Mucosa of gallbladder (tissue), 1 donor: ENCODE measurements at places on chromosomes 11 and 22. TPM values are rescaled to one million over a fixed set of nuclear protein-coding genes. Genes with fewer than 3 reads are reported as not detected.

DNA sequence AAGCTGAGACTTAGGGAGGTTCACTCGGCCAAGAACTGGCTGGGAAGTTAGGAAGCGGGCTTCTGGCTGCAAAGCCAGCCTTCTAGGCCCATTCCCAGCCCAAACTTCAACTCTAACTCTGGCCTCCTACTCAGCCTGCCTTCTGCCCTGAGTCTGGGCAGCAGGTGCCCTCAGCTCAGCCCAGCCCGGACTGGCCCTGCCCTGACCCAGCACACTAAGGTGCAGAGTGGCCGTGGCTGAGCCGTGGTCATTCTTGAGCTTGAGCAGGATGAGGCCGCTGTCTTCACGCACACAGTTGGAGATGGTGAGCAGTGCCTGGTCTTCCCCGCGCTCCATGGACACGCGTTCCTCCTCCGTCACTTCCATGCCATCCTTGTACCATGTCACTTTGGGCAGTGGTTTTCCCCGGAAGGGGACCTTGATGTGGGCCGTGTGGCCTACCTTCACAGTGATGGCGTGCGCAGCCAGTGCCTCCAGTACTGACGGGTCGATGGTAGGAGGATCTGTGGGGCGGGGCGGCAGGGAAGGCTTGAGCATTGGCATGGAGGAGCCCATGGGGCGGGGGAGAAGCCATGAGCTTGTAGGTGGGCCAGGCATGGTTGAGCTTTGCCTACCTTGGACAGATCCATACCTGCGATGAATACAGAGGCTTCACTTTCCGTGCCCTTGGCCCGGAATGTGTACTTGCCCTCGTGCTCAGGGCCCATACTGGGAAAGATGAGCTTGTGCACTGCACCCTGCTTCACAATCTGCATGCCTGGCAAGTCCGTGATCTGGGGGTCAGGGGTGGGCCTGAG lies 12.1 kb downstream of the IGSF22 start:
- DNase-seq = no peak

- peak; percentile 63 for DNase-seq
These were observed 40.3 kb downstream of the BUD13 start for GRCh38 chr11:116732271-116733042.

DNA sequence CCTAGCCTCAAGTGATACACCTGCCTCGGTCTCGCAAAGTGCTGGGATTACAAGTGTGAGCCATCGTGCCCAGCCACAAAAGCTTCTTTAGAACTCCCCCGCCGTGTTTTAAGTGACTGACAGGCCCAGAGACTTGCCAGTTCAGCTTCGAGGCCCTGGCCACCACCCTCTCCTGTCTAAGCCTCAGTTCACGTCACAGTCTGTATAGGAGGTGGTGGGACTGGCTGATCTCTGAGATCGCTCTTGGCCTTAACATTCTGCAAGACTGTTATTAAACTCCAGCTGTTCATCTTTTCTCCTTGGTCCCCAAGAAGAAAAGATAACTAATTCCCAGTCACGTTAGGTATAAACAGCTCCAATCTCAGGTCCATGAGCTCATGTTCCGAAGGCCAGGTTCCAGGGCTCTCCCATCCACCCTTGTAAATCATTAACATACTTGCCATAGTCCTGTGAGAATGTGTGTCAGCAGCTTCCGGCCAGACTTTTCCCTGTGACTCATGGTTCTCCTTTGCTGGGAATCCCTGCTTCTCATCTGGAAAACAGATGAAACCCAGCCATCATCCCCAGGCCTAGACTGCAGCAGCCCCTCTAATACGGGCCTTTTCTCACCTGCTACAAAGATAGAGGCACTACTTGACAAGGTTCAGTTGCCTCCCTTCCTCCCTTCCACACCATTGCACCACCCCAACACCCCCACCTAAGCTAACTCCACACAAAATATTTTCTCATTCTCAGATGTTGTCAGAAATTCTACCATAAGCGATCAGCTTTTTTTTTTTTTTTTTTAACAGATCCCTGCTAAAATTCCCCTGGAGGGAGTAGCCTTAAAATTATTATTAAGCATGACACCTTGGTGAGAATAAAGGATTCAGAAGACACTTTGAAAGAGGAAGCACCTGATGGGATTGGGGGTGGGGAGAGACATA lies 5.6 kb upstream of the KIAA0930 start:
- peak; percentile 84 for DNase-seq

DNA sequence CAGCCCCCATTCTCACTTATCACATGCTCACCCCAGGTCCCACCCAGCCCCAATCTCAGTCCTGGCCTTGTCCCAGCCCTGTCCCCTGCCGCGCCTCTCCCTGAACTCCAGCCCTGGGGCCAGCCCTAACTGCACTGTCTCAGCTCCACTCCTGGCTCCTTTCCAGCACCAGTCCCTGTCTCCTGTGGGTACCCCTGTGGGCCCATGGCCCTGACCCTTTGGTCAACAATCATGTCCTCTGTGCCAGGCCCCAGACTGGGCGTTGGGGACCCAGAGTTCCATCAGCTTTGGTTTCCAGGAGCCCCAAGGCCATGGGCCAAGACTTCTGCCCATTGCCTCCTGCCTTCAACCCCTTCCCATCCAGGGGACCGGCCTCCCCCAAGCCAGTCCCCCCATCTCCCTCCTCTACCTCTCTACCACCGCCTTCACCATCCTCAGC lies 757 bp downstream of the SPI1 start:
- no peak for DNase-seq

GRCh38 chr11:47995360-47995769 lies 15.0 kb downstream of the PTPRJ start:
- no peak for DNase-seq

DNA sequence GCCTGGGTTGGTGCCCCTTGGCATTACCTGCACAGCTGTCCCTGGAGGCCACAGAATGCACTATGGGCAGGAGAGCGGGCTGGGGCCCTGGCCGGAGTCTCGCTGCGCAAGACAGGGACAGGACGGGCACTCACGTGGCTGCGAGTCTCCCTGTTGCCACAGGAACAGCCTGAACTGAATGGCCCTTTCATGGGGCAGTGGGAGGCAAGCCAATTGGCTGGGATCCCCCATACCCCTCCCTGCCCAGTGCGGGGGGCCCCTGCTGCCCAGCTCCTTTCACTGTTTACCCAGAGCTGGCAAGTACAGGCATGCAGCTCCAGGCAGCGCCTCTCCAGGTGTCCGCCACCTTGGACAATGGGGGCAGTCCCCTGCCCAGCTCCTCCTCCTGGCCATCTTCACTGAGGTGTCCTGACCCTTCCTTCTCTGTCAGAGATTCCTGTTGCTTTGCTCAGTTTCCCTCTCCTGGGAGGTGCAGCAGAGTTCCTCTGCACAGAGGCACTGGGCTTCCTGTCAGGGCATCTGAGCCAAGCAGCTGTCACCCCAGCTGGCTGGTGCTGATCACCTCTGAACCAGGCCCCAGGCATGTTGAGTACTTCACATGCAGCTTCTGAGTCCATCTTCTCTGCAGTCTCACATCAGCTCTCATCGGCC lies 5.2 kb downstream of the USP2 start:
- peak; percentile 78 for DNase-seq

DNA sequence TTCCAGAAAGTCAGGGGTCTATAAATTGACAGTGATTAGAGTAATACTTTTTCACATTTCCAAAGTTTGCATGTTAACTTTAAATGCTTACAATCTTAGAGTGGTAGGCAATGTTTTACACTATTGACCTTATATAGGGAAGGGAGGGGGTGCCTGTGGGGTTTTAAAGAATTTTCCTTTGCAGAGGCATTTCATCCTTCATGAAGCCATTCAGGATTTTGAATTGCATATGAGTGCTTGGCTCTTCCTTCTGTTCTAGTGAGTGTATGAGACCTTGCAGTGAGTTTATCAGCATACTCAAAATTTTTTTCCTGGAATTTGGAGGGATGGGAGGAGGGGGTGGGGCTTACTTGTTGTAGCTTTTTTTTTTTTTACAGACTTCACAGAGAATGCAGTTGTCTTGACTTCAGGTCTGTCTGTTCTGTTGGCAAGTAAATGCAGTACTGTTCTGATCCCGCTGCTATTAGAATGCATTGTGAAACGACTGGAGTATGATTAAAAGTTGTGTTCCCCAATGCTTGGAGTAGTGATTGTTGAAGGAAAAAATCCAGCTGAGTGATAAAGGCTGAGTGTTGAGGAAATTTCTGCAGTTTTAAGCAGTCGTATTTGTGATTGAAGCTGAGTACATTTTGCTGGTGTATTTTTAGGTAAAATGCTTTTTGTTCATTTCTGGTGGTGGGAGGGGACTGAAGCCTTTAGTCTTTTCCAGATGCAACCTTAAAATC lies 5.3 kb downstream of the MALAT1 start:
- no peak for DNase-seq

GRCh38 chr22:43852573-43853327 lies 9.6 kb downstream of the SULT4A1 start:
- DNase-seq = no peak

DNA sequence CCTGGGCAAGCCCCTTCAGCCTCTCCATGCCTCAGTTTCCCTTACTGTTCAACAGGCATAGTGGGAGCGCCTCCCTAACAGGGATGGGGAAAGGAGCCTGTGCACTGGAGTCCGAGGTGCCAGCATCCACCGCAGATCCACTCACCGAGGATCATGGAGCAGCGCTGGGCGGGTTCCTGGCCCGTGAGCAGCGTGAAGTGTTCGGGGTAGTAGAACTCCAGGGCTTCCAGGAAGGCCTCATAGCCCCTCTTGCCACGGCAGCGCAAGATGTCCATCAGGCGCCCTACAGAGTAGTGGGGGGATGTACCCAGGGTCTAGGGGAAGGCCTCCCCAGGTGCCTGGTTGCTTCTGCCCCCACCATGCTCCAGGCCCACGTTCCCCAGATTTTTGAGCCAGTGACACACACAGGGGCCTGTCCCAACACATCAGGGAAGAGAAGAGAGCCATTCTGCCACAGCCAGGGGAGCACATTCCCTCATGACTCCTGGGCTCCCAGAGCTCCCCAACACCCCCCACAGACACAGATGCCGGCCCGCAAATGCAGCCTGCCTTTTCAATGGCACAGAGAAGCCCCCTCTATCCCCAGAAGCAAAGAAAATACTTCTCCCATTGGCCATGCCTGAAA lies 1.3 kb downstream of the CARD10 start:
- DNase-seq = no peak

DNA sequence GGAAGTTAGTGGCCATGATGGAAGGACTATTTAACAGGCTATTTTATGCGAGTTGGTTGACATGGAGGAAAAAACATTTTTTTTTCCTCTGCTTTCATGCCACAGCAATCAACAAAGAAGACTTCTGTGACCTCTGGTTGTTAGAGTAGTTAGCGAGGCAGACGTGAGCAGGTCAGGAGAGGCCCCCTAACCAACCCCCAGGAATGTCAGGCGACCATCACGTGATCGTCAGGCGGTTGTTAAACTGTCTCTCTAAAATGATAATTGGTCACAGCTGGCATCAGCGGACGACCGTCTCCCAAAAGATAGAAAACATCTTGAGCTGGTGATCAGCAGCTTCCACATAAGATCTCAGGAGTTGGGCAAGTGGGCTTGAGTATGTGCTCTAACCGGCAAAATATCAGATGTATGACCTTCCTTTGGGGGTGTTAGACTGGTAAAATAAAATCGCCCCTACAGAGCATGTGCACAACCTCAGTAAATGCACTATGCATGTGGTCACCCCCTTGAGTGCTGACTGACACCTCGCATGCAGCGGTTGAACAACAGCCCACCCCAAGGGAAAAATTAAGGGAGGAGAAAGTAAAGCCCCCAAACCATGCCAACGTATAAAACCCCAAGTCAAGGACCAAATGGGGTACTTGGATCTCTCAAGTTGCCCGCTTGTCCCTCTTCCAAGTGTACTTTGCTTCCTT lies 20.9 kb upstream of the NARS2 start:
- no peak for DNase-seq

- no peak for DNase-seq
These were observed 583 bp downstream of the TNNI2 start for GRCh38 chr11:1839204-1839923.

GRCh38 chr22:47116426-47117341 lies 354.2 kb downstream of the TBC1D22A start:
- DNase-seq = no peak

GRCh38 chr11:131662993-131663392 lies 292.6 kb downstream of the NTM start:
- DNase-seq = no peak

DNA sequence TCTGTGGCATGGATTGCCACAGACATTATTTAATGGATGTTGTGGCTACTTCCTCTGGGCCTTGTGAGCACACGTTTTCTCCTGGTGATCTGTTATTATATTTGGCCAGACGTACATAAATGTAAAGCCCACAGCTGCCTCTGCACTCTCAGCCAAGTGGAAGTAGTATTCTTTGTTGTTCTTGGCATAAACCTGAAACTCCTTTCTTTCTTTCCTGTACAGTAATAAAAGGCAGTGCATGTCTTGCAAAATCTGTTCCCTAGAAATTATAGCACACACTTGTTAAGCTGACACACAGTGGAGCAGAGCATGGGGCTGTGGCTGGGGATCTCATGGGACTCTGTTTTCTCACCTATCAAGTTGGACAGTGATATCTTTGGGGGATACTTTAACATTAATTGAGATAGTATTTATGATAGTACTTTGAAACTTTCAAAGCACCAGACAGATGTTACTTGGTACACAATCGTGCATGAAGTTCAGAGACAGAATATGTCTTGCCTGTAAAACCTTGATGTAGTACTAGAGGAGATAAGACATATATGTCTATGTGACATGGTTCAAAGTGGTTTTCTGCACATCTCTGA lies 20.9 kb downstream of the PANX1 start:
- DNase-seq = no peak

DNA sequence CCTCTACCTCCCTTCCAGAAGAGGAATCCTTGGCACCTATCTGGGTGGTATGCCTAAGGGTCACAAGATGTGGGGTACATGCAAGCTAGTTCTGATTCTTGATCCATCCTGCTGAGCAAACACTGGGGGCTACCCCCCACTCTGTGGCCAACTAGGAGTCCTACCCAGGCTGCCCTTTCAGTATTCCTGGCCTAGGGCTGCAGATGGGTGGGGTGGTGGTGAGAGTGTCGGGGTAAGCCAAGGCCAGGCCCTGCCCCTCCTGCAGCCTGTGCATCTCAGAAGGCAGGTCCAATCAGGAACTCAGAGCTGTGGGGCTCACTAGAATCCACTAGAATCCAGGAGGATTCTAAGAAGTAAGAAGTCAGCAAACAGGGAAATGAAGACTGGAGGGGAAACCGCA lies 10.9 kb downstream of the SSH3 start:
- no peak for DNase-seq

COX8A gene
- 368 TPM for total RNA-seq

DBX1 gene
- total RNA-seq = not detected

FGF19 gene
- total RNA-seq = 362 TPM

ARL2 gene
- 103 TPM for total RNA-seq

BTBD18 gene
- total RNA-seq = not detected

SLC22A25 gene
- total RNA-seq = 2.0 TPM

CRYAB gene
- 277 TPM for total RNA-seq

VPREB1 gene
- not detected for total RNA-seq

SMC1B gene
- not detected for total RNA-seq
